ENCODE measurements at places on chromosomes 1 and 21.

- DNase-seq = no peak
These were observed 38.9 kb downstream of the ATP1A1 start for GRCh38 chr1:116411784-116412479.

GRCh38 chr1:45926330-45926729, 122.9 kb downstream of the MAST2 start:
- no peak for DNase-seq

GRCh38 chr1:95027046-95027445, 45.7 kb downstream of the ALG14 start:
- no peak for DNase-seq

DNA sequence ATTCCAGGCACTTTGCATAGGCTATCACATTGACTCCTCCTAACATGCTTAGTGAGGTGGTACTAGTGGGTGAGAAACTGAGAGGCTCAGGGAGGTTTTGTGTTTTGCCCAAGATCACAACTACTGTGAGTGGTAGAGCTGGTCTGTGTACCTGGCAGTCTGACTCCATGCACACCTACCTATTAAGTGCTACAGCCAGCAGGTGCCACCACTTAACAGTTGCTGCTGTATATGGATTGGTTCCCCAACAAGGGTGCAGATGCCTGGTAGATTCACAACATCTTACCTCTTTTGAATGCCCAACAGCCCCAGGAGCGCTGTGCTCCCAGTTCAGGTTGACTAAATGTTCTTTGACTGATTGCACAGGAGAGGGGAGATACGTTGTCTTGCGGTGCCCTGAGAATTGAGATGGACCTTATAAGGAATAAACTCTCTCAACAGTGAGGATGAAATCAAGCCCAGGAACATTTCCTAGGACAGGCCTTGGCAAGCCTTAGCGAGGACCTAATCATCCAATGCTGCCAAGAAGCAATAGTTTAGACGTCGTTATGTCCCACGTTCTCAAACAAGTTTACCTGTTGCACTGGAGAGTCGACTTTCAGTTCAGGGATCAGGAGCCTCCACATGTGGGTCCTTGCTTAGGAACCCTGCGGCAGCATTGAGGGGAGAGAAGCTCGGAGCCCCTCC, 78.9 kb upstream of the F3 start:
- no peak for DNase-seq

GRCh38 chr1:153375511-153375910, at the start of gene S100A12:
Gene S100A12, minus strand, starts transcription at chr1:153375621. Its CDS starts 1,029 bp downstream, at chr1:153374592.
- no peak for DNase-seq

- no peak for DNase-seq
These were observed 189.3 kb upstream of the EDN2 start for GRCh38 chr1:41673806-41674205.

DNA sequence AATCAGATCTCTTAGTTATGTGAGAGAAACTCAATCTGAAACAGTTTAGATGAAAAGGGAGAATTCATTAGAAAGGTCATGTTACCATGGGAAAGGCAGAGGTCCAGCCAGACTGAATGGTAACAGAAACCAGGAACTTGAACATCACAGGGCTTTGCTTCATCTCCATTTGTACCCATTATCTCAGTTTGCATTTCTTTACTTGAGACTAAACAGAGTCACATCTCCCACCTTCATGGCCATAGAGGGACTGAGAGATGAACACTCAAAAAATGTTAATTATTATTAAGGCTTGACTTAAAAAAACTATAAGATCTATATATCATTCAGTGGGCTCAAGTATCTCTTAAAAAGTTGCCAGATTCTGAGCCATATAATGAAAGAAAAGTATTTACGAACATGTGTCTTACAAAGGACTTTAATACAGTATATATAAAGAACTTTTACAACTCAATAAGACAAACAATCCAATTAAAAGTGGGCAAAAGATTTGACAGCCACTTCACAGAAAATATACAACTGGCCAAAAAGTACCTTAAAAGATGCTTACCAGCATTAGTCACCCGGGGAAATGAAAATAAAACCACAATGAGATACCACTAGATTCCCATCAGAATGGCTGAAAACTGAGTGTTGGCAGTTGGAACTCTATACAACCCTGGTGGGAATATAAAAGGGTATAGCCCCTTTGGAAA, 13.2 kb downstream of the KYAT3 start:
- DNase-seq = no peak

DNA sequence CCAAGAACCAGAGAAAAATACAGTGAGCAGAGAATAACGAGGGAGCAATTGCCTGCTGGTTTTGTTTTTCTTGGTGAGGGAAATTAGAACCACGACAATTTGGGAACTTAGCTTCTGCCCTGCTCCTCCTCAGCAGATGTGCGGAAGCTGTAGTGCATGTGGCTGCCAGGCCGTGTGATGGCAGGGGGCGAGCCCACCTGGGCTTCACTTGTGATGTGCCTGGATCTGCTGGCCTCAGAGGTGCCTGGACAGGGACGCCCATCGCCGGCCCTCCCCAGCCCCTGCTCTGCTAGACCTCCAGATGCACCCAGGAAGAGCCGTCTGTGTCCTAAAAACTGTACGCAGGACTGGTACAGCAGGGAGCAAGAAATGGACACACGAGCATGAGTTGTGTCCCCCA, 28.5 kb upstream of the C1orf174 start:
- no peak for DNase-seq

GRCh38 chr1:48215222-48215621, 7.3 kb upstream of the SLC5A9 start:
- DNase-seq = no peak

GRCh38 chr1:160607672-160608032, 28.4 kb upstream of the CD84 start:
- DNase-seq = no peak

DNA sequence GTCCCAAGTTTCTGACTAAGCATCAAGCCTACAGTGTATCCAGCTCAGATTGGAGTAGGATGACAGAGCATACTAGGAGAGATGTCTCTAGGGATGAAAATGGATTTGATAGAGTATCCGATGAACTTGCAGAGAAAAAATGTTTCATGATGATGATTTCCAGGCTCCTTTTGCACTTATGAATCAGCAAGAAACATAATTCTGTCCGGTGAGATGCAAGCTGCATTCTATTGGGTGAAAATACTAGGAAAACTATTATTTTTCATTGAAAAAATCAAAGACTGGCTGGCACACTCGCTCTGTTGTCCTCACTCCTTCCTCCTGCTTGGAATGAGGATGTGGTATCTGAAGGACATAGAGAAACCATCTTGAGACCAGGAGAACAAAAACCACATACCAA, 35.4 kb upstream of the RAB3GAP2 start:
- no peak for DNase-seq

DNA sequence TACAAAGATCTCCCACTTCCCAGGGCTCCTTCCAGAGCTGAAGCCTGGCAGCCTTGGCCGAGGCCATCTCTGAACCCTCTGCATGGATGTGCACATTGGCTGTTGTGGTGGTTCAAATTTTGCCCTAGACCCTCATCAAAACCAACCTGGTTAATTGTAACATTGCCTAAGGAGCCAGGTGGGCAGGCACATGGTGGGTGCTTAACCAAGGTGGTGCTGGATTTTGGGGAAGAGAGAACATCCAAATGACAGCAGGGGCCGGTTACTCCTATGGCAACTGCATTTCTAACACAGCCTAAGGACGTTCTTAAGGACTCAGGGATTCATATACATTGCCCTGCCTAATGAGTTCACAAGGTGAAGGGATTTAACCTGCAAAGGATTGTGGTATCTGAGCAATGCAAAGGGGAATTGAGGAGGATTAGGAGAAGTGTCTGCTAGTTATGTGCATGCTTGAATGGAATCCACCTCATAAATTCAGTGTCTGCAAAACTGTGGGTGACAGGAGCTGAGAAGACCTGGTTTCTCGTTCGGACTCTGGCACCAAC, 10.3 kb downstream of the RUNX1 start:
- no peak for DNase-seq

GRCh38 chr1:165895451-165895871, 68.0 kb downstream of the UCK2 start:
- no peak for DNase-seq

- DNase-seq = no peak
These were observed 110.1 kb downstream of the ZNF326 start for GRCh38 chr1:90104941-90105538.

DNA sequence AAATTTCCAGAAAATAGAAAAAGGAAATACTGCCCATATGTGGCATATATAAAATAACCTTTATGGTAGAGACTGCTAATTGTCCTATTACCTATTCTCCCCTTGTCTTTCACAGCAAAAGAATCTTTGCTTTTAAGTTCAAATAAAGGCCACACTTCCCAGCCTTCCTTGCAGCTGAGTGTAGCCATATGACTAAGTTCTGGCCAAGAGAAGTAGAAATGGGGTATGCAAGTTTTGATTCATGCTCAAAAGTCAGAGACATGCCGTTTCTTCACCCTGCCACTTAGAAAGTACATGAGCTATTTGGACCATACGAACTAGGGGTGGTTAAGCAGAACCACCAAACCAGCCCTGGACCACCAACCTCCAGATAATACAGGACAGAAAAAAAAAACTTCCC, 18.3 kb upstream of the S100A2 start:
- no peak for DNase-seq

DNA sequence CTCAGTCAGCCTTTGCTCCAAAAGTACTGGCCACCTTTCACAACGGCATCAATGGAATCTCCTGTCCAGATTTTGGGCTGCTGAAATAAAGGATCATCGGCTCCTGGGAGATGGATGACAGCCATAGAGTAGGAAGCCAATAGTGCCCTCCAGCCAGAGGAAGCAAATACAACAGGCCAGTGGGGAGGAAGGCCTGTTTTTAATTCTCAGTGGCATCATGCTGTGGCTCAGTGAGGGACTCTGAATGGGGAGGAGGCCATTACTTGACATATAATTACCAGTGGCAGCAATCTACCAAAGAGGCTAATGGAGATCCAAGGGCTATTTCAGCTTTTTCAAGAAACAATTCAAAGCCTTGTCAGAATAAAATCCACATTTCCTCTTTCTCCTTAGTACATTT, 26.7 kb downstream of the COLGALT2 start:
- no peak for DNase-seq

DNA sequence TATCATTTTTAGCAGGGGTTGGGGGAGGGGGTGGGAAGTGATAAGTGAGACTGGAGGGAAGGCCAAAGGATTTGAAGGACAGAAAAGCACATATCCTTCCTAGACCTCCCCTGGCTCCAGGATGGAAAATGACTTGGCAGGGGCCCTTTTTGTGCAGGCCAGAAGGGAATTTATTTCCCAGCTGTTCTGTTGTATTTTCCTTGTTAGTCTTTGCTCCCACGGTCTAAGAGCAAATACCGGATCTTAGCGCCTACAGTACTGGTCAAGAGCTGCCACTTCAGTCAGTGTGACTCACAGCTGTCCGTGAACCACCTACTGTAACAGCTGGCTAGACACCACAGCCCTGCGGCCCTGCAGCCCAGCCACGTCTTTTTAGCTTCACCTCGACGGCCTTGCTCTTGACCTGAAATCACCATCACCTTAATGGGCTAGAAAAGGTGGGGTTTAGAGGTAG, 51.0 kb upstream of the ERRFI1 start:
- DNase-seq = no peak

GRCh38 chr1:151905070-151905442, 4.3 kb downstream of the THEM4 start:
- DNase-seq = no peak

DNA sequence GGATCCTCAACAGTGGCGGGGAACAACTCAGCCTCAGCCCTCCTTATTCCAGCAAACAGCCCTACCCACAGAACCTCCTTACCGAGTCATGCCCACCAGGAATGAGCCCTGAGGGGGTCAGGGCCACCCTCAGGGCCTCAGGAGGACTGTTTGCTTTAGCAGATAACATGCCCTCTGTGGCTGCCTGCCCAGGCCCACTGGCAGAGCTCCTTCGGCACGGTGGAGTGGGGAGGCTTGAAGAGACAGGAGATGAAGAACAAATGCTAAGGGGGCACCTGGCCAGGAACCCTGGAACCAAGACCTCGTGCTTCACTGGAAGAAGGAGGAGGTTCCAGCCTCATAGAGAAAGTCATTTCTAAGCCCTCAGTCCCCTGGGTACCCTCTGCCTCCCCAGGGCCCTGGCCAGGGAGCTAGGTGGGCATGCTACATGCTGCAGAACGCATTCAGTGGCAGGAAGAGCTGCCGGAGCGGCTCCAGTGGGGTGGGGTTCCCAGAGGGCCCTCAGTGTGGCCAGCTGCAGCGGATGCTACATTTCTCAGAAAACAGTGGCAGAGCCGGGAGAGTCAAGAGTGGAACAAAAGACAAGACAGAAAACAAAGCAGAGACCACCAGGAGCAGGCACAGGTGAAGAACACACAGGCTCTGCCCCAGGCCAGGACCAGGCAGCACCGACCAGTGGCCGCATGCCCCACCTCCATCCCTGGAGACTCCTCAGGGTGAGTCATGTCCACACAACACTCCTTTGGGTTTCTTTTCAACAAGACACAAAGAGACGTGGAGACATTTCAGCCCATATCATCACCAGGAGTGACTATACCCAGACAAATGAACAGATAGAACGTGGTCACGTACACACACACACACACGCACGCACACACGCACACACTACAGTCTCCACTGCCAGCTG, 39.8 kb downstream of the RIMS3 start:
- no peak for DNase-seq

- no peak for DNase-seq
These were observed 29.5 kb downstream of the TFF3 start for GRCh38 chr21:42285569-42286245.

DNA sequence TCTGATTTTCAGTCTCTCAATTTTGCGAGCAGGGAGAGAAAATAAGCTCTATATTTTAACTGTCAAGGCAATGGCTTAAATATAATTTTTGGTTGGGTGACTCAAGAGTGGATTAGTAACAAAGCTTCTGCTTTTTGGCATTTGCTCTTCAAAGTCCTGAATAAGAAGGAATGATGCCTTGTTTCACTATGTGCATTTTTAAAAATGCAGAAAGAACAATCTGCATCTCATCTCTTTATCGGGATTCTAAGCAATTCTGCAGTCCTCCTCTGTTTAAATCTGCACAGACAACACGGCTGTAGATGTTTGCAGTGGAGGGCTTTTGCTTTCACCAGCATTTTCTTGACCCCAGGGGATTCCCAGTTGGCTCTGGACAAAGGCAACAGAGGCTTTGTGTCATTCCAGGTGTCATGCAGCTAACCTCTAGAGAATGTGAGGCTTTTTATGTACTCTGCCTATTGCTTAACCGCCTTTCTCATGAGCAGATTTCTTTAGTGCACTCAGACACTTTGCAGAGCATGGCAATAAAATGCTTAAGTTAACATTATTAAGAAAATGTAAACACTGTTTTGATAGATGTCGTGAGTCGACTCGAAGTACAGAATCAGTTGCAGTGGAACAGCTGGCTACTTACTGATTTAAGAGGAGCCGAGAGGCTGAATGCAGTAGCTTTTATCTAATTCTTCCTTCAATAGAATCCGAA, 783.2 kb upstream of the NEGR1 start:
- DNase-seq = no peak
